ENCODE measurements at places on chromosomes 3 and 15. TPM values are rescaled to one million over a fixed set of nuclear protein-coding genes. Genes with fewer than 3 reads are reported as not detected.

COL6A5 gene
- 0.06 TPM for total RNA-seq

WDR93 gene
- 3.9 TPM for total RNA-seq

GRCh38 chr3:44045476-44046275 lies 196.0 kb upstream of the TOPAZ1 start:
- no peak for DNase-seq

DNA sequence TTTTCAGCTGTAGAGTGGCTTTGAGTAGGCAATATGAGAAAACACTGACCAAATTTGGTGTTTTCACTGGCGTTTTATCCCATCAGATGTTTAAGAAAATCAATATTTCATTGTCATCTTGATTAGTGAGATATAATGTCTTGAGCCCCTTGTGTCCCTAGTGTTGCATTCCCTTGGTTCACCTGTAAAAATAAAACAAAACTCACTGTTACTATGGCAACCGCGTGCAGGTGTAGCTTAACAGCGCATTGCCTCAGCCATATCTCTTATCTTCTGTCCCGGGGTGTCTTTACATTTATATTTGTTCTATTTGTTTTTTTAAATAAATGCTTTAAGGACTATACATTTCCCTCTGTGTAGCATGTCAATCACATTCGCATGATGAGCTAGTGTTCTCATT lies 551.6 kb downstream of the ZIC1 start:
- DNase-seq: no peak

- DNase-seq: peak; percentile 74
Measured at GRCh38 chr3:96813134-96813819, 1.1 kb upstream of the EPHA6 start.
